ENCODE measurements at places on chromosomes 16 and 17. TPM values are rescaled to one million over a fixed set of nuclear protein-coding genes. Genes with fewer than 3 reads are reported as not detected.

Gene ESRP2
- 0.32 TPM for total RNA-seq

Gene ZPBP2
- not detected for total RNA-seq

Gene RNF167
- total RNA-seq = 19.8 TPM

Gene HOXB1
- not detected for total RNA-seq

Gene IGFALS
- not detected for total RNA-seq

Gene SLC35G6
- total RNA-seq = not detected

Gene GNG13
- not detected for total RNA-seq

Gene GP2
- not detected for total RNA-seq

Gene KCNJ2
- total RNA-seq = 1.1 TPM

Gene AKAP10
- 26.5 TPM for total RNA-seq

Gene GAS2L2
- total RNA-seq = not detected

Gene HIC1
- 59.8 TPM for total RNA-seq

DNA sequence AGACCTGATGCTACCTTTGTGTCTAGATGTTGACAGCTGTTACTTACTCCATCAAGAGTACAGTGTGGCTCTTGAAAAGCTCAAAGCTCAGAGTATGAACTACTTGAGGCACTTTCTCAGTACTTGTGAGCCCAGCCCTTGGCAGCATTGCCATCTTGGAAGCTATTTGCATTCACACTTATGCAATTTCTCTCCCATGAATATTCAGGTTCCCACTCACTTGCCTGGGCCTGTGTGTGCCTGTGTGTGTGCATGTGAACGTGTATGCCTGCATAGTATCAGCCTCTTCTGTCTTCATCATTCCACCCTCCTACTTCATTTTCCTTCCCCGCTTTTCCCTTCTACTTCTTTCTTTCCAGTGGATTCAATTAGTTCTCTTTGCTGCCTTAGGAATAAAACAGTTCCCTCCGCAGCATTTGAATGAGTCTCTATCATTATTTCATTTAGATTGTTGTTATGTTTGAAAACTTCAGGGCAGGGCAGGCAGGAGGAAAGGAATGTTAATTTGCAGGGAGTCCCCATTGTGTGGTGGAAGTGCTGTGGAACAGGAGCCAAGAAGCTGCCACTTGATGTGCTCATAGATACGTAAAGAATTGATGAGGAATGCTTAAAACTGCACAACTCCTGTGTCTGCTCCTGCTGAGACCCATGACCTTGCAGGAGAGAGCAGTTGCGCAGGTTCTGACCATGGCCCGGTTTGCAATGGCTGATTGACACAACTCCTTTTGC is 58.9 kb downstream of the HS3ST4 start:
- DNase-seq = no peak

DNA sequence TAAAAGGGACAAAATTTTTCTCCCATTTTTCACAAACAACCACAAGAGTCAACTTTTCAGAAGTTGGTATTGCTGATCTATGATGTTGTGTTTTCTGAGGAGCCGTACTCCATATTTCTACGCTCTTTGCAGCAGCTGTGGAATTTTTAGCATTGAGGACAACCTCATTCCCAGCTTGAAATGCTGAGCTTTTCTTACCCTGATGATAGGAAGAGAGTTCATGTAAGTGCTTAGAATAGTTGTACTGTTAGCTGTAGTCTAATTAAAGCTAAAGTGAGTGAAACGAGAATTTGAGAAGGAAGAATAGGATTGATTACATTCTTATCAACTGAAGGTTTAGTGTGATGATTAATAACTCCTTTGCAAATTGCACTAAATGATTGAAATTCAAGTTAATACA is 72.3 kb downstream of the NF1 start:
- DNase-seq = no peak

DNA sequence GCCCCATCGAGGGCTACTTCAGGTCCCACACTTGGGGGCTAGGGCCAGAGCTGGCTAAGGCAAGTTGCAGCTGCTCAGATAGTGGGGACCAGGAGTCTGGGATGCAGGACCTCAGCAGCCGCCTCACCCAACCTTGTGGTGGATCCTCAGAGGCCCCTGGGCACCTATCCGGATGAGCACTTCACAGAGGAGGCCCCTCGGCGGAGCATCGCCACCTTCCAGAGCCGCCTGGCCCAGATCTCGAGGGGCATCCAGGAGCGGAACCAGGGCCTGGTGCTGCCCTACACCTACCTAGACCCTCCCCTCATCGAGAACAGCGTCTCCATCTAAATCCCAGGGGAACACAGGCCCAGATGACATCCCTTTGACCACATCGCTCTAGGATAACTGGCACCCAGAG is 9.4 kb downstream of the ALOX15B start:
- no peak for DNase-seq

DNA sequence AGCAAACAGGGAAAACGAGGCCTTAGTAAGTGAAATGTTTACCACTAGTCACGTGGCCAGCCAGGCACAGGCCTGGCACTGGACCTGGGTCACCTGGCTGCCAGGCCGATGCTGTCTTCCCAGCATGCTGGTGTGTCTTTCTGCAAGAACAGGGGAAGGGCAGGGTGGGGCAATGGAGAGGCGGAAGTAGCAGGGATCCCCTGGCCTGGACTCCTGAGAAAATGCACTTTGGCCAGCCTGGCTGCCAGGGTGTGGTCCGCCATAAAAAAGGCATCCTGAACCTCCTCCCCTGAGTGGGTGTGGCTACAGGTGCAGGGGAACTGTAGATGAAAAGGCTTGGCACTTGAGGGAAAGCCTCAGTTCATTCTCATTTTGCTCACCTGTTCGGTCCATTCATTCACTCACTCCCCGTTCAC is 1.0 kb upstream of the ANKRD40CL start:
- DNase-seq = no peak

- DNase-seq = no peak
Measured at GRCh38 chr16:89808475-89808874, 8.0 kb downstream of the FANCA start.

GRCh38 chr17:30570191-30570590 is 93.0 kb downstream of the GOSR1 start:
- DNase-seq = no peak

DNA sequence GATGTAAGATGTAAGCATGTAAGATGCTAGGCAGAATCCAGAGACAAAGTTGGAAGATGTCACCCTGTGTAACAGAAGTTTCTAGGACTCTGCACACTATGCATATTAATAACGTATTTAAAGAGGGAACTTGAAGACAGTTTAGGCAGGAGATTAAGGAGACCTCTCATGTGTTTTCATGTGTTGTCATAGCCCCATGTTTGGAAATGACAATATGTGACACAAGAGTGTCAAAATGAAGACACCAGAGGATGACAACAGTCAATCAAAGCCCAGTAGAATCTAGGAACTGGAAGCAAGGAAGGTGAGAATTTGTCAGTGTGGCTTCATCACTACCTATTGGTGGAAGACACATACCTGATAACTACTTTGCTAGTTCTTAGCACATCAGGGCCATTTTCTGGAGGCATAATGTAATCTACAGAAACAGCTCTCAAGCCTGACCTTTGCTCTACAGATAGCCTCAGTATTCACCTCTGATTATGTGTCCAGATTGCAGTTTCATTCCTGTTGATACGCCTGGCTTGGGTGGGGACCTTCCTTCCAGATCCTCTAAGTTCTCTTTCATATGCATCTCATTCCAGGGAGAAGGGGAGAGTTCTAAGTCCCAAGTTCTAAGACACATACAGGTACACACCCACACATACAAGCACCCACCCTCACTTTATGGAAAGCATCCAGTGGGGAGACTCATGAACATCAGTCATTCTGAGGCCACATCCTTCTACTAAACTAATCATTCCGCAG is 26.3 kb downstream of the PMP22 start:
- no peak for DNase-seq

- DNase-seq = peak; percentile 46
Measured at GRCh38 chr17:82370471-82371332, 863 bp upstream of the UTS2R start.

- DNase-seq = no peak
Measured at GRCh38 chr16:56329887-56330286, 95.5 kb downstream of the AMFR start.

- peak; percentile 78 for DNase-seq
Measured at GRCh38 chr17:81868674-81869220, 2.4 kb downstream of the ARHGDIA start.

- DNase-seq = no peak
Measured at GRCh38 chr16:86886651-86887050, 308.3 kb downstream of the FOXL1 start.

DNA sequence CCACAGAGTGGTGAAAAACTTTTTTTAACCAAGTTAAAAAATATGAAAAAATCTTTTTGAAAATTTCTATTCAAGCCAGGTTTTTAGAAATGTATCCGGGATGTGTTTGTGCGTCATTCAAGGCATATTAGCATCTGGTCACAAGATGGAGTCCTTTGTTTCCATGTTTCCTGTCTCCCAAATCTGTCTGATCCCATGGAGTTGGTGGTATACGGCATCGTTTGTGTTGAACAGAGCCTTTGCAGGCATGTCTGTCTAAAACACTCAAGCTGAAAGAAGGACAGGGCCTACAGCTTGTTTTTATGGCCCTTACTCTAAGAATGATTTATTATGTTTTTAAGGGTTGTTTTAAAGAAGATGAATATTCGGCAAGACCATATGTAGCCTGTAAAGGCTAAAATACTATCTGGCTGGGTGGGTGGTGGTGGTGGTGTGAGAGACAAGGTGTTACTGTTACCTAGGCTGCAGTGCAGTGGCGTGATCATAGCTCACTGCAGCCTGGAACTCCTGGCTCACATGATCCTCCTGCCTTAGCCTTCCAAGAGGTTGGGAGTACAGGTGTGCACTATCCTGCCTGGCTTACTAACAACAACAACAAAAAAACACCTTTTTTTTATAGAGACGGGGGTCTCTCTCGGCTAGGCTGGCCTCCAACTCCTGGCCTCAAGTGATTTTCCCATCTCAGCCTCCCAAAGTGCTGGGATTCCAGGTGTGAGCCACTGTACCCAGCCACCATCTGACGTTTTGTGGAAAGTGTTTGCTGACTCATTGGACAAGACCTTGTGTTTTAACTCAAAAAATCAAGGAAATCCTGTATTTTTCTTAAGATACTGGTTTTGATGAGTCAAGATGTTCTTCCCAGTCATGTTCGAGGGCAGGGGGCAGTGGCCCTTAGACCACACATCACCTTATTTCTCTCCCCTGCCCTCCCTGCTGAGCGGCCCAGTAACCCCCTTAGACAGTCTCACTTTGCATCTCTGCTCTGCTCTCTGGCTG is 52.2 kb downstream of the NDE1 start:
- DNase-seq = peak; percentile 41

DNA sequence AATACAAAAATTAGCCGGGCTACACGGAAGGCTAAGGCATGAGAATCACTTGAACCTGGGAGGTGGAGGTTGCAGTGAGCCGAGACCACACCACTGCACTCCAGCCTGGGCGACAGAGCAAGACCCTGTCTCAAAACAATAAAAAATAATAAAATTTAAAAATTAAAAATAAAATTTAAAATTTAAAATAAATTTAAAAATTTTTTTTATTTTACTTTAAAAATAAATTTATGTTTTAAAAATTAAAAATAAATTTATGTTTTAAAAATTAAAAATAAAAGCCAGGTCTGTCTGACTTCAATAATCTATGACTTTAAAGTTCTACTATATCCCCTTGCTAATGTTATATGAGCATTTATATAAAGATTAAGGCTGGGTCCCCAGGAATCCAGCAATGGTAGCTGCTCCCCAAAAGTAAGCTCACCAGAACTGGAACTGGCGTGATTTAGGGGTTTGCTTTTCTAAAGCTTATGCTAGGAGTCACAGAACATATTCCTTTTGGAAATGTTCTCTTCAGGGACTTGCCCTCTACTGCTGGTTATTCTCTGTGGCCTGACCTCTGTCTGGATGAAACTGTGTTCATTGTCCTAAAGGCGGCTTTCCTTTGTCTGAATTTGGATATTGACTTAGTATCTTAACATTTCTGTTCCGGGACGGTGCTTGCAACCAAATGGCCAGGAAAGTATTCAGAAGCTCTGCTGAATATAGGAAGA is 140.2 kb upstream of the NOL11 start:
- no peak for DNase-seq

- DNase-seq = peak; percentile 93
Measured at GRCh38 chr17:72362376-72363088, 241.7 kb downstream of the SOX9 start.

- DNase-seq = no peak
Measured at GRCh38 chr16:89510526-89510925, 2.3 kb downstream of the SPG7 start.

GRCh38 chr17:77349976-77350830 is 209.4 kb downstream of the SEC14L1 start:
- DNase-seq = peak; percentile 90

- no peak for DNase-seq
Measured at GRCh38 chr17:73064084-73064938, 28.2 kb downstream of the SLC39A11 start.

GRCh38 chr16:88549671-88550245 is 20.4 kb upstream of the ZC3H18 start:
- DNase-seq = no peak

- no peak for DNase-seq
Measured at GRCh38 chr17:22203208-22203715, 510.9 kb downstream of the KCNJ18 start.

- no peak for DNase-seq
Measured at GRCh38 chr17:1073241-1073962, 76.5 kb downstream of the TIMM22 start.

GRCh38 chr16:31874366-31875111 is 932 bp downstream of the ZNF267 start:
- peak; percentile 69 for DNase-seq

Measured in GM23248 (cell line).